ENCODE measurements at places on chromosomes 4 and X.

DNA sequence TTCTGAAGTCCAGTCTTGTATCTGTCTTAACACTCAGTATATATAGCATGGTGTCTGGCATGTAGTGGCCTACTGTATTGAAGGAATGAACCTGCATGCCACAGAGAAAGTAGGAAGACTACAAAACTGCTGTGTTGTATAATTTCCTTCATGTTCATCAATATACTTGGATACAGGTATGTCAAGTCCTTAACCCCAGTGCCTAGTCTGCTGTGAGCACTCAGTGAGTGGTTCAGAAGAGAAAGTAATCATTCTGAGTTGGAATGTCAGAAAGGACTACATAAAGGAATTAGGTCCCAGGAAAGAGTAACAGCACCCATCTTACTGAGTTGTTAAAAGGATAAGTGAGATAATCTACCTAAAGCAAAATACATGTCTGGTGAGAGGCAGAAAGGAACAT, 32.0 kb downstream of the ABCE1 start:
- DNase-seq: no peak

DNA sequence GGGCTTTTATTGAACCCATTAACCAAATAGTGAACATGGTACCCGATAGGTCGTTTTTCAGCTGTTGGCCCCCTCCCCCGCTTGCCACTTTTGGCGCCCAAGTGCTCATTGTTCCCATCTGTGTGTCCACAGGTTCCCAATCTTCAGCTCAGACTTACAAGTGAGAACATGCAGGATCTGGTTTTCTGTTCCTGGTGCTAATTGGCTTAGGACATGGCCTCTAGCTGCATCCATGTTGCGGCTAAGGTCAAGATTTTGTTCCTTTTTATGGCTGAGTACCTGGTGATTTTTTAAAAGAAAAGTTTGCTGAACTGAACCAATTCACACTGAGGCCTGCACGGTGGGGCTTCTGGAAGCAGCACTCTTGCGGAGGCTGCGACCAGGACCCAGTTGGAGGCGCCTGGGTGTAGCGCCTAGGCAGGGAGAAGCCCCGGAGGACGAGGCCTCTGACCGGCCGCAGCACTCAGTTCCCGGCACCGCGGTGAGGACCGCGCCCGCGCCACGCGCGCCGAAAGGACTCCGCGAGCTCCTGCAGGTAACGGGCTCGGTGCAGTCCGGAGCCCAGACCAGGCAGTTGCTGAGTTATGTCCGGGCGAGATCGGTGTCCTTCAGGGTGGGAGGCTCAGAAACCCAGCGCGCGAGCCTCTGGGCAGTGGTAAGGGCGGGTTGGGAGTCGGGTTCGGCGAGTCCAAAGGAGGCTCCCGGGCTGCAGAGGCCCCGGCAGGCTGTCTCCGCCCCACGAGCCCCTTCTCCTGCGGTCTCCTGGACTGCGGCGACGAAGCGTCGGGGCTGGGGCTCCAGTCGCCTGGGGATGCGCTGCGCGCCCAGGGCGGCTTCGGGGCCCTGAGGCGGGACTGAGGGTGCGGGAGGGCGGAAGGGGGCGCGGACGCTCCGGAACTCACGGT, 15.8 kb upstream of the SLC25A4 start:
- DNase-seq: no peak

DNA sequence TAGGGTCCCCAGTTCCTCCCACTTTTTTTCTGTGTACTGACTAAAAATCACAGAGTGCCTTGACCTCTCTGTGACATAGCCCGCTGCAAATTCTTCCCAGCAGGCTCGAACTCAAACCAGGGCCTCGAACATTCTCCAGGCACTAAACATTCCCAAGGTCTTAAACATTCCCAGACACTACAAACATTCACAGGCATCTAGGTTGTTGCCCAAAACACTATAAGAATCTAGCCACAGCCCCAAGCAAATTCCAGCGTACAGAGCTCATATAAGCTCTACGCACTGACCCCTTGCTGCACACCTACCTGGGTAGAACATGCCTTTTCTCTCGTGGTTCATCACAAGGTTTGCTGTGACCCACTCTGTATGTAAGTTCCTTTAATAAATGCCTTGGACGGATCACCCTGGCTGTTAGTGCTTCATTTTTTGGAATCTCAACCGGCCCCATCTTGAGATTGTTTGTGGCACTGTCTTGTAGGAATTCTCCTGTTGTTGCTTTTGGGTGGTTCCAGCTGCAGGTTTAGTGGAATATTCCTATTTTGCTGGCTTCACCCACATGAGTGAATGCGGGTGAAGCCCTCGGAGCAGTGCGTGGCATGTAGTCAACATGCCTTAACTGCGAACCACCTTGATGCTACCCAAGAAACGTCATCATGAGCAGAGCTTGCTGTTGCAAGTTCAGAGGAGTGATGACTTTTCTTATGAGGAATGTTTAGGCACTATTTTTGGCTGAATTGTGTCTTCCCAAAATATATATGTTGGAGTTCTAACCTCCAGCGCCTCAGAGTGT, 230.0 kb downstream of the HS3ST1 start:
- DNase-seq: no peak

- no peak for DNase-seq
Measured at GRCh38 chrX:63737131-63737921, 47.7 kb downstream of the ARHGEF9 start.

- DNase-seq: no peak
Measured at GRCh38 chr4:24241511-24241910, 342.8 kb downstream of the DHX15 start.

DNA sequence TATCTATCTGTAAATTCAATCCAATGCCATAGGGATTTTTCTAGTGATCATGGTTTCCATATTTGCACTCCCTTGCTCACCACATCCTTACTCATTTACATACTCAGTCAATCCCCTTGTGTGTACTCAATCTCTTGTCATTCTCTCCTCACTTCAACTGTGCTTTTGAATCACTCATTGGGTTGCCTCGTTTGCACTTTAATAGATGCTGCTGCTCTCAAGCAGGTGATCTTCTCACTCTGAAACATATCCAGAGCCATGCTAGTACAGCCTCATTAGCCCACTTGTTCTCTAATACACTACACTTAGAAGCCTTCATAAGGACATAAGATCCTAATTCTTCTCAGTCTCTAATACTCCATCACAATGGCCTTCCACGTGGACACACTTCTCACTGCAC, 507.9 kb downstream of the TECRL start:
- no peak for DNase-seq

- no peak for DNase-seq
Measured at GRCh38 chrX:115259238-115259875, 25.5 kb upstream of the LRCH2 start.

GRCh38 chrX:106000203-106000602, 38.3 kb downstream of the SERPINA7 start:
- no peak for DNase-seq

GRCh38 chrX:19172741-19173140, 50.5 kb upstream of the ADGRG2 start:
- DNase-seq: no peak

DNA sequence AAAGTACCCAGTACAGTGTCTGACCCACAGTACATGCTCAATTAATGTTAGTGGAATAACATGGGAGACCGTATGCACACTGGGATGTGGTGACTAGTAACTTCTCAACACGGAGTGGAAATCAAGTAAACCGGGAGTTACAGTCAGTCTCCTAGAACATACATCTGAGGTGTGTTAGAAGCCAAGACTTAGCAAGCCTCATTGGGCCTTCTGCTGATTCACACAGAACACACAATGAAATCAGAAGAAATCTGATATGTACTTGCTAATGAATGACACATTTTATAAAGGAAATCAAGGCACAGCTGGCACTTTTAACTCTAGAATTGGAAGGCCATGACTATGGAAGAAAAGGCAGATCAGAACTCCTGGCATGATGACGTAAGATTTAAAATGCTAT, 13.0 kb downstream of the TRAPPC2 start:
- DNase-seq: no peak
